CD4-positive, alpha-beta T cell treated with Interleukin-1 beta for 1 hour (primary cell): ENCODE measurements at places on chromosomes 3 and 15.

GRCh38 chr15:22827125-22827524, 11.3 kb upstream of the NIPA2 start:
- no peak for DNase-seq

DNA sequence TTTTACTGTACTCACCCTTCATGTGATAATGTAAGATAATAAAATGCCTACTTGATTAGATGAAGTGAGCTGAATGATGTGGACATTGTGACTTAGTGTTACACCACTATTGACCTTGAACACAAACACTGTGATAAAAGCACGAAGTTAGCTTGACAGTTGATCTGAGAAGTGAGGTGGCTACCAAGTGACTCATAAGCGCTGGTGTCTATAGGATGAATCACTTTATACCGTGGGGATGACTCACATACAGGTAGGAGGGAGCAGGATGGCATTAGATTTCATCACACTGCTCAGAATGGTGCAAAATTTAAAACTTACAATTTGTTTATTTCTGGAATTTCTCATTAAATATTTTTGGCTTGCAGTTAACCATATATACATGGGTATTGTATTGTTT, 174.7 kb upstream of the CNTN3 start:
- no peak for DNase-seq

GRCh38 chr3:31636694-31637442, 104.1 kb downstream of the STT3B start:
- DNase-seq = peak; percentile 21

DNA sequence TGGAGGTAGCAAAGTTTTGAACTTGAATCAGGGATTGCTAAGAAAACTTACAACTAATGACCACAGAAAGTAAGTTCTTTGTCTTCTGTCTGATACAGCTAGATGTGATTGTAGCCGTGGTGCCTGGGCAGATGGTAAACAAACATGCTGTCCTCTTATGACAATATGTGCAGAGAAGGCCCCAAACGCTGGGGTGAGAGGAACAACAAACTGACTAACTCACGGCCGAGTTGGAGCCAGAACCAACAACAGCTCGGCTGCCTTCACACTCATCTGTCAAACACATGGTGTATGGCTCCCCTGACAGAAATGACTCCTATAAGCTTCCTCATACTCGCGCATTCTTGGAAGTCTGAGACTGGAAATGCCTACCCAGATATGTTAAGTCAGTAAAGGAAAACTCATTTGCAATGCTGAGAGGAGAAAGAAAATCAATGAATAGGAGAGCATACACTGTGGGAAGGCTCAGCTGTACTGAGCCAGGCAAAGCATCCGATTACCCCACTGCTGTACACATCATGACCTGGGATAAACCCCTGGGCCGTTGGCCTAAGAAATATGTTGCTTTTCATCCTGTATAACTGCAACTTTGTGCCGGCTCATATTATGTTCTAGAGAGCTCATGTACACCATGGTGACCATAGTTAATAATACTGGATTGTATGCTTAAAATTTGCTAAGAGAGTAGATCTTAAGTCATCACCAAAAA, 5.7 kb downstream of the THBS1 start:
- DNase-seq = no peak

- no peak for DNase-seq
These were observed 27.1 kb downstream of the FILIP1L start for GRCh38 chr3:100087198-100087597.

GRCh38 chr3:154428286-154429206, 1.4 kb downstream of the GPR149 start:
- DNase-seq = no peak

GRCh38 chr3:172702256-172702655, 8.6 kb downstream of the NCEH1 start:
- no peak for DNase-seq

DNA sequence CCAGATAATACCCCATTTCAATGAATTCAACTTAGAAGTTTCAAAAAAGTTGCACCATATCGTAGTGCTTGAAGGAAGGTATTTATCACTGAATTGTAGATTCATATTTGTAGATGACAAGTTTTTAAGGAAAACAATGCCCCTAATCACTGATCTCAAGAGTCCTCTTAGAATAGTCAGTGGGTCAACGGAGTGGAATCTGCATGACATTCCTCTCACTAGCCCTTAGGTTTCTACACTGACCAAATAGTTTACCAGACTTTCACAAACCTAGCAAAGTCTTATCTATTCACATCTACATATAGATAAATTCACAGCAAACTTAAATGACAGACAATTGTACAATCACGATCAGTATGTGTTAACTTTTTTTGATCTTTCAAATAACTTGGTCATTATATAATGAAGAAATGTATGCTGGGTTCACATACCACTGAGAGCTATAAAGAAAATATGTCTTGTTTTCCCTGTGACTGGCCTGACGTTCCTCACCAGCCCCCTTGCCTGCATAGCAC, 35.7 kb upstream of the PHLDB2 start:
- no peak for DNase-seq

GRCh38 chr3:141644931-141645330, 93.2 kb upstream of the RNF7 start:
- peak; percentile 67 for DNase-seq

- DNase-seq = no peak
These were observed 18.4 kb downstream of the SENP5 start for GRCh38 chr3:196886144-196886543.

DNA sequence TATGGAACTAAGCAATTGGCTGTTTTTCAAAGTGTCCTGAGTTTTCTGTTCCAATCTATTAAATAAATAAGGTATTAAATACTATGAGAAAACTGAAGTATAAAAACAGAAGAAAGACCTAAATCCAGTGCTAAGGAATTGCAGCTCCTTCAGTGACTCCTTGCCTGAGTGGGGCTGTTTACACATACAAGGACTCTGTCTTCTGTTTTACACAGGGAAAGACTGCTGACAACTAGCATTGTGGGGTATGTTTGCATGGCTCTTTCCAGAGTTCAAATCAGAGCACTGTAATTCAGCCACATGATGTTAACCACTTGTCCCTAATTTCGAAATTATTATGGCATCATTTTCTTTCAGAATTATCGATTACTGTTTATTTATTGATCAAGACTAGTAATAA, 31.3 kb upstream of the MEIS2 start:
- DNase-seq = no peak

GRCh38 chr3:9970020-9970652, 16.5 kb downstream of the EMC3 start:
- no peak for DNase-seq

- DNase-seq = no peak
These were observed 61.5 kb downstream of the OSBPL10 start for GRCh38 chr3:31919528-31919927.

DNA sequence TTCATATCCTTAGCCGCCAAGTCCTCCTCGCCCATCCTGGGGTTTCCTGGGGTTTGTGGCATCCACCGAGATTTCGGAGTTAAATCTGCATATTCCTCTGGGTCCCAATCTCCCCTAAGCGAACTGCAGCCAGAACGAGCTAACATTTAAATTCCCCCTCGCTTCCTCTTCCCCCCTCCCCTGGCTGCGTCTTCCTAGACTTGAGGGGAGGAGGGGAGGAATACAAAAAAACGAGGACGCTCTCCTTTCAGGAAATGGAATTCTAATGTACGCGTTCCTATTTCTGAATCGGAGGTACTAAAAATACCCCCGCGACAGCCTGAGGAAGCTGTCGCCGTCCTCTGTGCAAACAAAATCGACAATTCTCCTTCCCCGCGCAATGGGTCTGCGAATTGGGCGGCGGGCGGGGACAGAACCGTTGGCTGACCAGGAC, 5.6 kb downstream of the FEZF2 start:
- no peak for DNase-seq

DNA sequence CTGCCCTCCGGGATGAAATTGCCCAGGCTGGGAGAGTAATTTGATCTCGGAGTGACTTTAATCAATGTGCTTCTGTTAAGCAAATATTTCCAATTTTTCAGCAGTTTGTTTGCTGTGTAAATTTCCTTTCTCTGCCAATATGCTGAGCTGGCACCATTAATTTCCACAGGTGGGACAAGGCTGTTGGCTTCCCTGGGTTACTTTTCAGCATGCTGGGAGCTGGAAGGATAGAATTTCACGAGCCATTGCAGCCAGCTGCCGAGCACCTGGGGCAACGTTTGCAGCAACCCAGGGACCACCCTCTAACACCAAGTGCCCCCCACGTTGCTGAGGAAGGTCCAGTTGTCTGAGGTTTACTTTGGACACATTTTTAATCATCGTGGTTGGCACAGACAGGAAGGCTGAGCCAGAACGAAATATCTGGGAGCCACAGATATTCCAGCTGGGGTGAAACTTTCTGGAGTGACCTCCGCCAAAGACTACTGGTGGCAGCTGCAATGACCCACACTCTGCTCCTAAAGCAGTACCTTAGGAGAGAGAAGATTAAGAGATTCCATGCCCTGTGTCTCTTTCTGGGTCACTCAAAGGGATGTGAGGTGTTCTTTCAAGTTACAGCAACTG, 293.3 kb upstream of the RGMA start:
- DNase-seq = no peak

- no peak for DNase-seq
These were observed 41.2 kb downstream of the PARP15 start for GRCh38 chr3:122618614-122619013.

DNA sequence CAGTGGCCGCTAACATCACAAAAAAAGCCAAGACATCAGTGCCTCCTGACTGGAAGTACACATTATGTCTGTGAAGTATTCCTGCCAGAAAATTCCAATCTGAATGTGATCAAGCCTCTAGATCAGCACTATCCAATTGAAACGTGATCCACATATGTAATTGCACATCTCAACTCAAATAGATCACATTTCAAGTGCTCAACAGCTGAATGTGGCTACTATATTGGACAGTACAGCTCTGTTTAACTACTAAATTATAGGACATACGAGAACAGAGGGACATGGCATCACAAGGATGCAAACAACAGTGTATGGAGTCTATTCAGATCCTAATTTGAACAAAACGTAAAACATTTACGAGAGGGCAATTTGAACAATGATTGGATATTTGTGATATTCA, 542 bp upstream of the UBAP1L start:
- DNase-seq = no peak

DNA sequence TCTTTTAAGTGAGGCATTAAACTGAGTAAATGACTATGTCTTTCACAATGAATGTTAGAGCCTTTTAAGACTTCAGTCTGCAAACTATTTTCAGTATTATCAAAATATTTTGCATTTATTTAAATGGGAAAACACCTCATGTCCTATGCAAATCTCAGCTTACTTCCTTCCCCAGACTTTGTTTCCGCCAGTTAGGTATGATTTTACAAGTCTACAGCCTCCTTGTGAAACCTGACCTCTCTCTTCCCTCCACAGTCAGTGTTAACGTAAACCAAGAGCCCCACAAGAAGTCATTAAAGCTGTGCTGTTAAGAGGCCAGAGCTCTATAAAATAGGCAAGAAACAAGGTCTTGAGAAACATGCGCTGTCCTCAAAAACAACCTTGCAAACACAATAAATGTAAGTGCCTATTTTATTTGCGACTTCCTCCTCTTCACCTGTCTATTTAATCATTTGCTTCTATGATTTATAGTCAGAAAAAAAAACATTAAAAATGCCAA, 48.3 kb downstream of the PRTG start:
- no peak for DNase-seq

GRCh38 chr3:194691481-194692283, 6.0 kb downstream of the FAM43A start:
- DNase-seq = peak; percentile 54

DNA sequence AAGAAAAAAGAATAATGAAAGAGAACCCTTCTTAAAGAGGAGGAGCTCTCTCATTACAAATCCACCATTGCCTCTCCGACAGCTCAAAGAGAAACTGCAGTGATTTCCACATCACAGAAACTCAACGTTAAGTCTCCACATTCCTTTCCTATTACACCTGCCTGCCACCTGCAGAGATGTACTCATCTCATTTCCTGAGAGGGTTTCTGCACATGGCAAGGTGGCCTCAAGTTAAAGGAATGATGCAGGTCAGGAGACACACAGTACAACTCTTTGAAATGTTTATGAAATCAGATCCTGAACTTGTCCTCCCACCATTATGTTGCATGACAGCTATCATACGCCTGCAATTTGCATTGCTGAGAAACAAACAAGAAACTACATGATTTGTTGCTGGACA, 458.4 kb upstream of the ADAMTS9 start:
- no peak for DNase-seq

DNA sequence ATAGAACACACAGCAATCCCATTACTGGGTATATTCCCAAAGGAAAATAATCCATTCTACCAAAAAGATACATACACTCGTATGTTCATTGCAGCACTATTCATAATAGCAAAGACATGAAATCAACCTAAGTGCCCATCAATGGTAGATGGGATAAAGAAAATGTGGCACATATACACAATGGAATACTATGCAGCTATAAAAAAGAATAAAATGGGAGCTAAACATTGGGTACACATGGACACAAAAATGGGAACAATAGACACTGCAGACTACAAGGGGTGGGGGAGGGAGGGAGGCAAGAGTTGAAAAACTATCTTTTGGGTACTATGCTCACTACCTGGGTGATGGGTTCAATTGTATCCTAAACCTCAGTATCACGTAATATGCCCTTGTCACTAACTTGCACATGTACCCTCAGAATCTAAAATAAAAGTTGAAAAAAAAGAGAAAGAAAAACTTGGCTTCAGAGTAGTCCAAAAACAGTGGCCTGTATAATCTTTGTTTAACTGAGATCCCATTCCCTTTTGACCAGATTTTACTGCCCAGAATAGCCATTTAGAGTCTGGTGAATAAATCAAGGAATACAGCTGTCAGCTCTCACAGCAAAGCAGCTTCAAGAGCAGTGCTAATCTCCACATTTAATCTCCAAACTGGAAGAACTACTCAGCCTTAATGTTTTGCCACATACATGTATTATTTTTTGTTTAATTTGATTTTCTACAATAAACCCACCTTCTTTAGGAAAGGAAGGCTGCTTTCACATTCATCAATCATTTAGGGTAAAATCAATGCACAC, 54.5 kb upstream of the XRN1 start:
- no peak for DNase-seq

- no peak for DNase-seq
These were observed 118.1 kb downstream of the CACNA1D start for GRCh38 chr3:53612508-53612907.

GRCh38 chr15:82530006-82530405, 10.3 kb downstream of the RPS17 start:
- no peak for DNase-seq

DNA sequence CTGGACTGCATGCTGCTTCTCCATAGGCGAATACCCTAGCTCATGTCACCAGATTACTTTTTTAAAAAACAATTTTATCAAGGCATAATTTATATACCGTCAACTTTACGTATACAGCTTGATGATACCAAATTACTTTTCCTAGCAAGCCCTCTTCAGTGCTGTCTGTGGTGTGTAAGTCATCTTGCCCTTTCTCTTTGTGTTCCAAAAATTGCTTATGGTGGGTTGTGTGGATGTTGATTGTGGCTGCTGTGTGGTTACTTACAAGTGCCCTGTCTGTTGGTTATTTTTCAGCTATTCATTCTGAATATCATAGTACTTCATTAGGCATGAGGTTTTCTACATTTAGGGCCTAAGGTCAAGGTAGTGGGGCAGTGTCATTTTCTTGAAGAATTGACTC, 12.8 kb downstream of the TMOD3 start:
- no peak for DNase-seq
